ENCODE measurements at places on chromosomes 13 and 19.
A peak's percentile ranks its signal among the peaks of the same experiment; 100 is the strongest.

- no peak for DNase-seq
Measured at GRCh38 chr13:36913463-36913862, 6.6 kb downstream of the SMAD9 start.

DNA sequence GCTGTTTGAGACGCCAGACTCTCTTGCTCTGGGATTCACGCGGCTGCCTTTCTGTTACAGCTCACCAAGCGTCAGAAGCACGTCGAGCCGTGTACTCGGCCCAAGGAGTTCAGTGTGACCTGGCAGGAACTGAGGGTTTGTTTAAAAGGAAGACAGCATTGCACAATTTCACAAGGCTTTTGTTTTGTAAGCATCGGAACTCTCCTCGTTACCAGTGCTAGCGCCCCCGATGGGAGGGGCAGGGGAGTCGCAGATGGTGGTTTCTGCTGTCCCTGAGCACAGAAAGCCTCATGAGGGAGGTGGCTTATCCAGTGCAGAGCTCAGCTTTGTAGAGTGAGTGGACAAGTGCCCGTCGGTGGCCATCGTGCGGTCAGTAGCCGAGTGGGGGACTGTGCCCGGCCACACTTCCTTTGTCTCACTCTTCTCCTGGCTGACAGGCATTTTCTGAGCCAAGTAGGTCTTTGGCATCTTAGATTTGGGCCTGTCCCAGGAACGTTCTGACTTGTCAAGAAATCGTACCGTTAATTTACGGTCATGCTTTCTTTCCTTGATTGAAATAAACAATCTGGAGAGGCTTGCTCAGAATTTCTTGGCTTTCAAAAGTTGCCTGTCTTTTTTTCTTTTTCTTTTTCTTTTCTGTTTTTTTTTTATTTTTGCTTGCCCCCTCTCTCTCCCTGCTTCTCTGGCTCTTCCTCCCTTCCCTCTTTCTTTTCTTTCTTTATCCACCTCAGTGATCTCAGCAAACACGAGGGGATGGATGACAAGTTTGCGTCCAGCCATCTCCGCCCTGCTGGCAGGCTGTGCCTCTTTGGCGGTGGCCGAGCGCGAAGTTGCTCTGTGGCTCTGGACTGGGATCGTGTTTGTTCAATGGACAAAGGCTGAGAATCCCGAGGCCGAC lies 7.7 kb downstream of the KDM4B start:
- no peak for DNase-seq

DNA sequence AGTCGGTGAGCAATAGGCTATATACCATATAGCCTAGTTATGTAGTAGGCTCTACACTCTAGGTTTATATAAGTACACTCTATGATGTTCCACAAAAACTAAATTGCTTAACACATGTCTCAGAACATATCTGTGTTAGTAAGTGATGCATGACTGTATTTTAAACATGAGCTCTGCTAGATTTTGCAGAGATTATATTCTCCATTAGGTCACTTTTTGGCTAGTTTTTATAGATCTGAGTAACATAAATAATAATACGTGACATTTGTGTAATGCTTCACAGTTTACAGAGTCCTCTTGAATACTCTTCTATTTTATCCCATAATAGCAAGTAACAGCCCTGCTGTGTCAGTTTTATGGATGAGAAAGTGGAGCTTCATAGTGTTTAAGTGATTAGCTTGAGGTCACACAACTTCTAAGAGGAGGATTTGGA lies 47.8 kb downstream of the NDFIP2 start:
- DNase-seq = no peak

GRCh38 chr13:39825886-39826285 lies 170.4 kb downstream of the COG6 start:
- DNase-seq = no peak

GRCh38 chr13:43422116-43422515 lies 364.7 kb downstream of the ENOX1 start:
- DNase-seq = no peak

- DNase-seq = peak; percentile 73
Measured at GRCh38 chr13:27772651-27773425, 19.4 kb upstream of the GSX1 start.

- peak; percentile 74 for DNase-seq
Measured at GRCh38 chr19:5967994-5968430, 9.9 kb downstream of the RANBP3 start.

GRCh38 chr13:48770372-48770771 lies 116.6 kb downstream of the CYSLTR2 start:
- no peak for DNase-seq
